ENCODE measurements at places on chromosomes 1 and 21.
A peak's percentile ranks its signal among the peaks of the same experiment; 100 is the strongest.

DNA sequence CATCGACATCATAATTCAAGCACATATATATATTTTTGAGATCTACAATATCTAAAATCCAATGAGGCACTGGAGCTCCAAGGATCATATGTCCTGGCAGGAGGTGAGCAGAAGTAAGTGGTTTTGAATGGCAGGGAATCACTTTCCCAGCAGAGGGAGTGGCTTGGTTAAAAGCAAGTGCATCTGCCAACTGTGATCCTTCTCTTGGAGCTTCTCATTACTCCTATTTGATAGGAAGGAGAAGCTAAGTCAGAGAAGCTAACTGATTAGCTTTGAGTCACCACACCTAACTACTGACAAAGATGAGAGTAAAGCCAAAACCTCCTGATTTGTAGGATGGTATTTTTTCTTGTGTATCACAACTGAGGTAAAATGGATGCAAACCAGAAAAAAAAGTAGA, 55.0 kb downstream of the ALG14 start:
- DNase-seq = no peak

- DNase-seq = no peak
Observed at GRCh38 chr21:42775123-42775522, 104.2 kb downstream of the WDR4 start.

DNA sequence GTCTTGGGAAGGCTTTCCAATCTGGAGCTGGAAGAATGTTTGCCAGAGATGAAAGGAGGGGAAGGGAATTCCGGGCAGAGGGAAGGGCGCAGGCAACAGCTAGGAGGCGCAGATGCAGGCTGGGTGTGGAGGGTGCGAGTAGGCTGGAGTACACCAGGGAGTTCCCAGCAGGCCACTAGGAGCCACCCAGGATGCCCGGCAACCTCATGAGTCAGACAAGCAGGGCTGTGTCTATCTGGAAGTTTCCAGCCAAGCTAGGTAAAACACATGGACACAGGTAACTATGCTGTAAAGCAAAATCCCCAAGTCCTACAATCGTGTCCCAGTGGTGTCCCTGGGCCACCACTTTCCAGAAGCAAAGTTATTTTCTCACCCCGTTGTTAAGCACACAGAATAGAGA, 990 bp upstream of the NBL1 start:
- no peak for DNase-seq

GRCh38 chr1:227308367-227309336, 9.6 kb downstream of the CDC42BPA start:
- no peak for DNase-seq

DNA sequence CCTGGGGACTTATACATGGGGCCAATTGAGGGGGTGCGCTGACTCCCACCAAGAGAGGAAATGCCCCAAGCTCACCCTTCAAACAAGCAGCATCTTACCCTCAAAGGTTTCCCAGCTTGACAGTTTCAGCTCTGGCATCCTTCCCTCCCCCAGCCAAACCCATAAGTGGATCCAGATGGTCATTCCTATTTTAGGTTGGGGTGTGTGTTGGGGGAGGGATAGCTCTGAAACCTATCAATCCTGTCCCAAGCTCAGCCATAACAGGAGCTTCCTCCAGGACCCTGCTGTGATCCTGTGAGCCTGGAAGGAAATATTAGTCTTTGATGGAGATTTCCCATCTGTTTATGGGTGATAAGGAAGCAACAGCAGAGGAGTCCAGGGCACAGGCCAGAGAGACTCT, 3.4 kb upstream of the TMEM222 start:
- DNase-seq = no peak

- no peak for DNase-seq
Observed at GRCh38 chr21:43733529-43734071, 14.7 kb downstream of the PDXK start.

- DNase-seq = peak; percentile 54
Observed at GRCh38 chr1:1614204-1614953, 921 bp upstream of the MIB2 start.

GRCh38 chr1:208029381-208030287, 118.7 kb upstream of the CD34 start:
- peak; percentile 35 for DNase-seq

GRCh38 chr1:47683401-47683800, 245.6 kb downstream of the FOXD2 start:
- no peak for DNase-seq

DNA sequence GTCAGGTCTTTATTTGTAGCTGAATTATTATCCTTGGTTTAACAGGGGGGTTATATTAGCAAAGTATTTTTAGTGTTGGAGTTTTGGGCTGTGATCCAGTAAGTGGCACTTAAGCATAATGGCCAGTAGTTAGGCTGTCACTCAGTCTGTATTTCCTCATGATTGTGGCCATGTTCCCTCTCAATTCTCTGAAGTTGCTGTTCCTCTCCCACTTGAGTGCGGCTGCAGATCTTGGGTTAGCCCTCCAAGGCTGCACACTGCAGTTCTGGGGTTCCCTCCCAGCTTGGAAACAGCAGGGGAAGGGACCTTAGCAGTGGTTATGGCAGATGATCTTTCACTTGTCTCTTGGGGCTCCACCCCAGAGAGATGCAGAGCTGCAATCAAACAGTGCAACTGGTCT, 23.2 kb upstream of the DENND1B start:
- DNase-seq = no peak

GRCh38 chr1:31189696-31190674, 49.7 kb downstream of the NKAIN1 start:
- no peak for DNase-seq

DNA sequence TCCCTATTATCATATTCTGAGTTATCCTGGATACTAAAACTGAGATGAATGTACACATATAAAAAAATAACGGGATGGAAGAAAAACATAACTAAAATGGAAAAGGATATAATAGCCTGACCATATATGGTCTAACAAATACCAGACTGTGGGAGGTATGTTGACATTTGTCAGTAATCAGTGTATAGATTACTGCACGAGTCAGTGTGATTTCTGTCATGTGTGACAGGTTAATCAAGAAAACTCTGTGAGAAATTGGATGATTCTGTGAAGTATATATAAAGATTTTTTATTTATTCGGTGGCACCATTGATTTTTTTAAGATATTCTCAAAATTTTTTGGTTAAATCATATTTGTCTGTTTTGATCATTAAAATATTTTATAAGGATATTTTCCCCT, 547.3 kb upstream of the B3GALT2 start:
- DNase-seq = no peak

GRCh38 chr1:15139654-15140350, 13.7 kb upstream of the TMEM51 start:
- DNase-seq = no peak

- DNase-seq = no peak
Observed at GRCh38 chr1:155892796-155893195, 18.4 kb downstream of the RIT1 start.

- no peak for DNase-seq
Observed at GRCh38 chr21:28872218-28872617, 120.5 kb downstream of the LTN1 start.

- no peak for DNase-seq
Observed at GRCh38 chr1:179968284-179968993, 13.8 kb downstream of the CEP350 start.

DNA sequence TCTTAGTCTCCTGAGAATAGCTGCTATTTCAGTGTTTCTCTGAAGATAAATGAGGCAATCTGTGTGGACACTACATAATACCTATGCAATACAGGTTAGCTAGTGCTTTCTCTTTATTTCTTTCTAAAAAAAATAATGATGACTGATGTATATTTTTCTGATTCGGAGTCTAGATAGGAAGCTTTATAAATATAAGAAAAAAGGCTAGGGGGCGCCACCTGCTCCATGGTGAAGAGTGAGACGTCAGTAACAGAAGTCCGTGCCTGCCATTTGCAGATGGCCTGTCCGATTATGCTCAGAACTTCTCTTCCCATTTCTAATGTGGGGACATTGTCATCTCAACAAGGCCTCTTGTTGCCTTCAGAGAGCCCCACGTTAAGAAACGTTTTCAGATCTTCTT, 26.4 kb downstream of the QSOX1 start:
- DNase-seq = no peak

DNA sequence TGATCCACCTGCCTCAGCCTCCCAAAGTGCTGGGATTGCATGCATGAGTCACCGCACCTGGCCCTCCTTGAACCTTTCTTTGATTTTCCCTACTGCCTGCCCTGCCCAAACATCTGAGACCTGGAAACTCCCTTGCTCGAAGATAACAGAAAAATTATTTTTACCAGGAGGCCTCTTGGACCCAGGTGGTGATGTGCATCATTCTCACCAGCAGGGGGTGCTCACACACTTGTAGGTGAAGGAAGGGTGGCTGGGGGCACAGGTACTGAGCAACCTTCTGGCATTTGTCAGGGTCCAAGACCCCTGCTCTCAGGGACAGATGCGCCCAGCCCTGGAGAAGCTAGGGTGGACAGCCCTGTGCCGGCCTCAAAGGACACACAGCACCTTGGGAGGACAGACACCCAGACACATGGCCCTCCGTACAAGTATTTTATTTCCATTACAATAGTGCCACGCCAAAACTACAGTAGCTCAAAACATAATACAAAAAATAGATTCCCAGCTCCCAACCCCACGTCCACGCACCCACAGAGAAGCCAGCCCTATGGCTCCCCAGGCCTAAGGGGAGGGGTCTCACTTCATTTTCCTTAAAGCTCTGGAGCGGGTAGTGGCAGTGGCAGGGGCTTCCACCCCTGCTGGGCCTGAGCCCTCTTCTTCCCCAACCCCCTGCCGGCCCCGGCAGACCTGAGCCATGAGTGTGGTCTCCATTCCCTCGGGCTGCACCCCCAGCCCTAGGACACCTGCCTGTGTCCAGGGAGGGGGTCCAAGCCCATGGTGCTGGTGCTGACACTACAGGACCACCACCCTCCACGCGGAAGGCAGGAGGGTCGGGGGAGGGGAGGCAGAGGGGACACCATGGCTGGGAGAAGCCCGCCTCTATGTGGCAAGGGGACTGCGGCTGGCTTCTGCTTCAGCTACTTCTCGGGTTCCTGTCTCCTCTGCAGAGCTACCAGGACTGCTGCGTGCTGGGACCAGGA, 40.4 kb upstream of the EIF4G3 start:
- no peak for DNase-seq

GRCh38 chr1:32342704-32343103, 6.7 kb upstream of the MARCKSL1 start:
- no peak for DNase-seq

DNA sequence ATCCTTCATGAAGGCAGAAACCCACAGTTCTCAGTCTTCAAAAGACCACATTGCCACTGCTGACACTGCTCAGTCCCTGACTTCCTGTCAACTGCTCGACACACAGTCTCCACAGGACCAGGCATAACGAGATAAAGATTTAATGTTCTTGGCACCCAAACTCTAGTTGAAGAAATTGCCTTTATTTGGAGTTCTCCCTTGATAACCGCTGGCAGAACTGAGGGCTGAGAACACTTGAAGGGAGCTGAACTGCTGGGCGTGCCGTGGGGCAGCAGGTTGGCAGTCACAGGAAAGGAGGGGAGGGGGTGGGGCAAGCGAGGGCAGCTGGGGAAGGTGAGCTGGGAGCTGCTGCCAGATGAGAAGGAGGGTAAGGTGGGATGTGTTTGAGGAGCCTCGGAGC, 15.9 kb downstream of the HENMT1 start:
- no peak for DNase-seq

DNA sequence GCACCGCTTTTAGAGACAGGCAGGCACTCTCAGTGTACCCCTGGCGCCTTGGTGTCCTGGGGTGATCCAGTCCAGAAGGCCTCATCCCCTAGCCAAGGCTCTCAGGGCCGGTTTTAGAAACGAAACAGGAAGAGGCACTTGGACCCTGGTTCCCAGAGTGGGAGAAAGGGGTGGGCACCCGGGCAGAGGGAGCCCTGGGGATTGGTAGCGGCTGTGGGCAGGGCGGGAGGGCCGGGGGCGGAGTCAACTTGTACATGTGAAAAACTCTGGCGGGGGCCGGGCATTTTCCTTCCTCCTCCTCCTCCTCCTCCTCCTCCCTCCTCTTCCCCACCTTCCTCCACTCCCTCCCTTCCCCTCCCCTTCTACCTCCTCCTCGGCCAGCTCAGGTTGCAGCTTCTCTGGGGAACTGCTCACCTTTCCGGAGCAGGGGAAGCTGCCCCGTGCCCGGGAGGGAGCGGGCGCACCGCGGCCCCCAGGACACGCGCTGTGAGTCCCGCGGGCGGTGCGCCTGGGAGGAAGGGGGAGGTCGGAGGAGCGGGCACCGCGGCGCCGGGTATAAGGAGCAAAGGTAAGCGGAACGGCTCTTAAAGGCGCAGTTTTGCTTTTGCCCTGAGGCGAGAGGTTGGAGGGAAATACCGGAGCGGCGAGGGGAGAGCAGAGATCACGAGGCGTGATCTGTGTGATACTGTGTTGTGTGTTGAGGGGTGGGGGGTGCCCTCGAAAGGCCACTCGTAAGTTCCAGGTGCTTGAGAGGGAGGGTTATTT, at the start of gene CDK18:
CDK18 (plus strand) TSS at position 359 of the 765 bp plus-strand sequence. CDS start 18,499 bp downstream, outside the sequence.
- DNase-seq = no peak

DNA sequence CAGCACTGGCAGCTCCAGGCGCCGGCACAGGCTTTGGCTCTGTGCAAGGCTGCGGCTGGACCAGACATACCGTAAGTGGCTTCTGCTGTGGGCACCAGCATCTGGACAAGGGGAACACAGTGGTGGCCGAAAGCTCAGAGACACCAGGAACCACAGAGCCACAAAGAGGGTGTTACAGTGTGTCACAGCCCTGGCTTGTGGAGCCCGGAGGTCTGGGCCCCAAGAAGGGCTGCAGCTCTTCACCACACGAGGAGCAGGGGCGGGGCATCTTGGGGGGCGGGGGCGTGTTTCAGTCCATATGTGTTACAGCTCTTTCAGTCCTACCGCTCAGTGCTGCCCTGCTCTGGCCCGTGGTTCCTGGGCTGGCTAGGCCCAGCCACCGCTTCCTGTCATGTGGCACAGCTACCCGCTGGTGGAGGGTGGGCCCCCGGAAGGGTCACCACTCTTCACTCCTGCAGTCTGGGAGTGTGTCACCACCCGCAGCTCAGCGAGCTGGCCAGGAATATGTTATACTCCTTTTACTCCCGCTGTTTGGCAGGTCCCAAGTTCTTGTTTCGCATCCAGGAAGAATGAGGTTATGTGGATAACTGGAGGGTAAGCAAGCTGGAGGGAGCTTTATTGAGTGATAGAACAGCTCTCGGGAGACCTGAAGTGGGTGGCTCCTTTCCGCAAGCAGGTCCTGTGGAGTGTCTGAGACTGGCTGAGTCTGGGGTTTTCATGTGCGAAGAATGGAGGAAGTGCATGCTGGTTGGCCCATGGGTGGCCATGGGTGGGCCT, 3.3 kb upstream of the LSM10 start:
- DNase-seq = peak; percentile 94

GRCh38 chr1:217106231-217106901, 383.1 kb upstream of the ESRRG start:
- DNase-seq = no peak

Data from foreskin melanocyte (primary cell).